NCI-H526 treated with DMSO at 0.1 percent for 48 hours (cell line): ENCODE measurements at places on chromosomes 1 and 21.
A peak's percentile ranks its signal among the peaks of the same experiment; 100 is the strongest.

DNA sequence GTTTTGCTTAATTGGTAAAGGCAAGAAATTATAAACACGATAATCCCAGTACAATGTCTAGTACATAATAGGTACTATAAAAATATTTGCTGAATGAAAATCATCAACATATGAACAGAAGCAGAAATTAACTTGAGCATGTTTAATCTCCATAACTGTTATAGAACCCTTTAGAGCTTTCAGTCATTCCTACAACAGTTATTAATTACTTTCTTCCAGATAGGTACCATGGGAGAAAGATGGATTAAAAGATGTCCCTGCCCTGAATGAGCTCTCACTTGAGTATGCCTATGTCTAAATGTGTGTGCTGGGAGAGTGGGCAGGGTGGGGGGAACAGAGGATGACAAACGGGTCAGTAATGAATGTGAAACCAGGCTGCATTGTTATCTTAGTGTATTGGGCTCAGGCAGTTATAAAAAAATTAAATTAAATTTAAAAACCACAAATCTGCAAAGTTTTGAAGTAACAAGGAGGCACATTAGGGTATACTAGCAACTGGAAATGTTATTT lies 2.4 kb downstream of the EPS15 start:
- DNase-seq, result no peak

DNA sequence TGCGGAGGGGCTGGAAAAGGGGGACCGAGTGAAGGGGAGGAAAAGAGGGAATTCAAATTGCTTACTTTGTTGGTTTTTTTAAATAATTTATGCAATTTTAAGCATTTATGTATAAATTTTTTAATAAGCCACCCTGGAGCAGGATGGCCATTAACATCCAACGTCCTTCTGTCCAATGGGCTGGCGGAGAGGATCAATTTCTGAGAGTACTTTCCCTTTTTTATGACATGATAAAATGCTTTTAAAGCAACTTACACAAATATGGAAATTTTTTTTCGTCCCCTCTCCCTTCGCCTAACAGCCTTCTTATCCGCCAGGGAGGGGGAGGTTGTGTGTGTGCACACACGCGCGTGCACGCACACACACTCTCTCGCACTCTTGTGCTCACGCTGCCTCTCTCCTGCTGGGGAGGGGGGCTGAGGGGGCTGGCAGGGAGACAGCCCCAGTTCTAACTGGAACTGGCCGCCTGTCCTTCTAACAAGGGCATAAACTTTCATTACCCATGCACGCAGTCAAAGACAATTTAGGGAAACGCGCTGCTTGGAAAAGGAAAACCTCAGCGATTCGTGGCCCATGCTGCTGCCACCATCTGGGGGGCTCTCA lies 123.2 kb downstream of the CASZ1 start:
- peak; percentile 24 for DNase-seq

- no peak for DNase-seq
These were observed 49.0 kb upstream of the NADK start for GRCh38 chr1:1827089-1827848.

DNA sequence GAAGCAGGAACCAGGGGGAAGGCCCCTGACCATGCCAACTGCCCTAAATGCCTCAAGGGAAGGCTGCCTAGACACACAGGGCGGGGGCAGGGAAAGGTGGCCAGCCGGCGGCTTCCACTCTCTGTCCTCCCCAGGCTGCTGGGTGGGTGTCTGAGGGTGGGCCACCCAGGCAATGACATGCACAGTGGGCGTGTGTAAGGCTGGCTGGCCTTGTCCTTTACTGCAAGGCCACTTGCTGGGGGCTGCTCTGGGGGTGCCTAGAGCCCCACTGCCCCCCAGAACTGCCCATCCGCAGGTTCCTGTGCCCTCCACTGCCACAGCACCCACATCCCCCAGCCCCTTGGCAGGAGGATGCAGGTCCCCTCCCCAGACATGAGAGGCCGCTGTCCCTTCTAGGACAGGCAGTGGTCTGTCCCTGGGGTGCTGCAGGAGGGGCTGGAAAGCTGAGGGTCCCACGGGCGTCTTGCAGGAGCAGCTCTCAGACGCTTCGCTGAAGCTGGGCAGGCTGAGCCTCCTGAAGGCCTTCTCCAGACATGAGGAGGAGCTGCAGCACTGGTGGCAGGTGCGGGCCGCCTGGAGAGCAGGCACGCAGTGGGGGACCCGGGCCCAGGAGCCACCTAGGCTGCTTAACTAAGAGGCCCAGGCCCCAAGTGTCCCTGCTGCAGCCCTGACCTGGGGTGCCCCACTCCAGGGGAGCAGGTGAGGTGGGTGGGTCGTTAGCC lies 10.1 kb downstream of the CCDC27 start:
- no peak for DNase-seq

DNA sequence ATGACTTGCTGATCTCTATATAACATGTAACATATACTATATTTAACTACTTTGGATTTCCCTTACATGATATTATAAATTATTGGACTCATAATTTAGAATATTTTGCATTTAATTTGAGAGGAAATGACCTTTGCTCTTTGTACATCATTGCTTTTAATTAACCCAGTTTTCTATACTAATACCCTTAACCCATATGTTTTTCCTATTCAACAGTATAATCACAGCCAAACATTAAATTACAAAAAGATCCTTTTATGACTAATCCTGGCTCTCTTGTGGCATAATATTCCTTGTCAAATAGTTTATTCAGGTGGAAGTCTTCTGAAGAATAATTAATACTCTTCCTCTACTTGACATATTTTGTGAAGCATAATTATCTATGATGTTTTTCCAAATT lies 56.0 kb upstream of the GPR52 start:
- DNase-seq, result no peak
